Pancreas (tissue), 10 donors: ENCODE measurements at places on chromosomes 1 and 21.

DNA sequence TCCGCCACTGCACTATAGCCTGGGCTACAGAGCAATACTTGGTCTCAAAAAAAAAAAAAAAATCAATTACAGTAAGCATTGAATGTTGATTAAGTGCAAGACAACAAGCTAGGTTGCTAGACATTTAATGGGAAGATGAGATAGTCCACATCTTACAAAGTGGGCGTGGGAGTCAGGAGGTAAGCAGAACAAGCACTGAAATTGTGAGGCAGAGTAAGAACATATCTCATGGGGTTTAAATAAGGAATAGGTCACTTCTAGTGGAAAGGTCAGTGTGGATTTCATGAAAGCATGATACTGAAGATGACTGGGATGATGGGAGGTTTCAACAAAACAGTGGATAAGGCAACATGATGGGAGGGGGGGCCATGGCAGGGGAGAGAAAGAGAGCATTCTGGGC is 1.9 kb upstream of the OLFML2B start:
- no peak for DNase-seq

DNA sequence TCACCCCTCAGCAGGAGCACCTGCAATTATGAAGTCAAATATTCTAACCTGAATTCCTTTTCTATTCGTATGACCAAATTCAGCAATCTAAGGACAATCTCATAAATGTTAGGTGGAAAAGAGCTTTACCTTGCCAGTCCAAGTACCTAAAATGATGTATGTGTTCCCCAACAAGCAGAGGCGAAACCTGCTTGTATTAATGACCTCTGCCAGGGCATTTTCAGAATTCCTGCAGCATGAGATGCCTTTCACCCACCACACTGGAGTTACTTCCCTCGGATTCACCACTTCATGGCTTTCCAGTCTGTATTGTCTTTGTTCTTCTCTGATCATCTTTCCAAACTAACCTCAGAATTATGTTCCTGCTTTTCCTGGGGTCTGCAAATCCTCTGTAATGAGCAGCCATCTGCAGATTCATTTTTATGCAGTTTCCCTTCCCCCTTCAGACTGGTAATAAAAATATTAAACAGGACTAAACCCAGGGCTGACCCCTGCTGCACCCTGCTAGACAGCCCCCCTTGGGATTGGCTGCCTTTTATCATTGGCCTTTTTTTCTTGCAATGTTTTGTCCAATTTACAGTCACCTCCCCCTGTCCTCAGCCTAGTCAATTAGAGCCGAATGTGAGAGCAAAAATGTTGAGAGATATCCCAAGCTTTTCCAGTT is 26.6 kb upstream of the CASQ2 start:
- no peak for DNase-seq

GRCh38 chr1:167784876-167785550 is 63.2 kb downstream of the MPZL1 start:
- no peak for DNase-seq

- no peak for DNase-seq
Observed at GRCh38 chr1:65449214-65449823, 28.9 kb downstream of the LEPR start.

GRCh38 chr1:41468122-41468762 is 16.2 kb downstream of the EDN2 start:
- no peak for DNase-seq

DNA sequence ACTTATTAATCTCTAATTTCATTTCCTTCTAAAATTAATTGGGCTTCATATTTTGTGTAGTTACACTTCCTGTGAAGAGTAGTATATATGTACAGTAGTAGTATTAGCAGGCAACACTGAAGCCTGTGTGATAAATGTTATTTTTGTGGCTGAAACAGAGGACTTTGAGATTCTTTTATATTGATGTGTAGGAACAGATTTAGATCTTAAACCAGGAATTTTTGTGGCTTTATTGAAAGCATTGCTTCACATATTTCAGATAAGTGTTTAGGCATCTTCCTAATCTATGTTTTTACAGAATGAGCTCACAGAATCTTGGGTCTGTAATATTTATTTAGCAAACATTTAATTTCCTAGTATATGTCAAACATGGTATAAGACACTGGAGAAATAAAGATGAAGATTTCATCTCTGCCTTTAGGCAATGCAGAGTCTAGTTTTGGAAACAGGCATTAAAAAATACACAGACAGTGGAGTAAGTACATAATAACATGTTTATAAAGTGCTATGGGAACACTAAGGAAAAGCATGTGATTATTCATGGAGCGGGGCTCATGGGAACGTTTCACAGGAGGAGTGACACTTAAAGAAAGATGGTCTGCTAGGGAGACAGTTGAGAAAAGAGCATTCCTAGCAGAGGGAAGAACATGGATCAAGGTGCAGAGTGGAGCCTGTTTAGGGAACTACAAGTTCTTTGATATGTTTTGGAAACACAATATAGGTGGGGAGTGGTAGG is 52.7 kb downstream of the MIGA1 start:
- DNase-seq, result no peak

DNA sequence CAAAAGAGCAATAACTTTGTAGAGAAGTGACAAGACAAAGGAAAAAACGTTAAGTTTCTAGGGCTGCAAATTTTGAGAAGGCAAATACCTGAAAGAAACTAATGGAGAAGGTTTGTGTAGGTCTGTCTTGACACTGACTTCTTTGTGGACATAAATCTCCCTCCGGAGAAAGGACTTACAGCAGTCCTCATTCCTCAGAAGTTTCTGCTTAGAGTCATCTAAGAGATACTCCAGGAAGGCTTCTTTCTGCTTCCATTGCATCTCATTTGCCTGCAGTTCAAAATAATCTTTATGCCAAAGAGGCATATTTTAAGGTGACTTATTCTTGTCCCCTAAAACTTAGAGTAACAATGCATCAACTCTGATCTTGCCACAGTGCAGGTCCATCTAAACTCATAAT is 4.4 kb upstream of the C4BPB start:
- no peak for DNase-seq
